ENCODE measurements at places on chromosomes 1 and 21. TPM values are rescaled to one million over a fixed set of nuclear protein-coding genes. Genes with fewer than 3 reads are reported as not detected.

GRCh38 chr1:231200388-231201031 lies 38.7 kb downstream of the TRIM67 start:
- no peaks in the 10 kb centered on the region for H3K4me1 ChIP-seq
- no peak overlapping the region for H3K4me3 ChIP-seq
- no peak for DNase-seq

- no peaks in the 10 kb centered on the region for H3K36me3 ChIP-seq
- H3K27me3 ChIP-seq: peaks cover 3% of the 10 kb centered on the region
- DNase-seq: no peak
- H3K4me3 ChIP-seq: no peak overlapping the region
- no peaks in the 10 kb centered on the region for H3K4me1 ChIP-seq
Observed at GRCh38 chr1:115790846-115791245, 22.3 kb upstream of the CASQ2 start.

DNA sequence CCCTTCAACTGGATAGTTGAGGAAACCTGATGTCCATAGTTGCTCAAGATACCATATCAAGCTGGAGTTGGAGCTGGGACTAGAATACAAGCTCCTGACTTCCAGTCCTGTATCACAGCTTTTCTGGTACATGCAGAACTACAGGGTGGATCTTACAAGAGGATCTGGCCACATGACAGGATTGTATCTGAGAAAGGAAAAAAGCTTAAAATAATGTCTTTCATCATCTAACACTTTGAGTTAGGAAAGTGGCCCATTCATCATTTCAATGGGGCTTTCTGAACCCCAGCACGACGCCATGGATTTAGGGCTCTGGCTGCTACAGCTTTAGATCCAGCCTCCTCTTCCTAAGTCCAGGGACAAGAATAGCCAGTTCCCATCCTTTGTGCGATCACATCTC lies 46.9 kb downstream of the RASSF5 start:
- H3K36me3 ChIP-seq: no peaks in the 10 kb centered on the region
- no peak for DNase-seq
- H3K27me3 ChIP-seq: no peaks in the 10 kb centered on the region
- peaks cover 14% of the 10 kb centered on the region for H3K4me1 ChIP-seq
- no peak overlapping the region for H3K4me3 ChIP-seq

OR6N1 gene
- total RNA-seq: not detected

KRTAP12-2 gene
- total RNA-seq: not detected
